ENCODE measurements at places on chromosomes 7 and 10.

DNA sequence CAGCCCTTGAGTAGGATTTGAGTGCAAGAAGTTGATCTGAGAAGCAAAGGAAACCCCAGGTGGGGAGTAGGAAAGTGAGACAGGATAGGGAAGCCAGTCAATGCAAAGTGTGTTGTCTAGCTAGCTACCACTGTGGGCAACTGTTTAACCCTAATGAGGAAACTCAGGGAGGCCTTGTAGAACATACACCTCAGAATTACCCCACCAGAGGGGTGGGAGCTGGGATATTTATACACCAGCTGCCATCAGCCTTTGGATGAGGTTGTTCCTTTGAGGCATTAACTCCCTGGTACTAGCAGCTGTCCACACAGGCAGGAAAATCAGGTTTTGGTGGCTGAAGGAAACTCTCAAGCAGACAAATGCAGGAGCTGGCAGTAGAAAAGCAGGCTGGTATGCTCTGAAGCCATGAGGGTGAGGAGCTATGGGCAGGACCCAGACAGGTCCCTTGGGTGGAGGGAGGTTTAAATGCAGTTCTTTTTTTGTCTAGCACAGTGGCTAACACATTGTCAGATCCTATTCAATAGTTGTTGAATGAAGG is 60.1 kb upstream of the ARID5B start:
- DNase-seq: no peak

GRCh38 chr7:84328571-84328970 is 134.0 kb upstream of the SEMA3A start:
- no peak for DNase-seq

DNA sequence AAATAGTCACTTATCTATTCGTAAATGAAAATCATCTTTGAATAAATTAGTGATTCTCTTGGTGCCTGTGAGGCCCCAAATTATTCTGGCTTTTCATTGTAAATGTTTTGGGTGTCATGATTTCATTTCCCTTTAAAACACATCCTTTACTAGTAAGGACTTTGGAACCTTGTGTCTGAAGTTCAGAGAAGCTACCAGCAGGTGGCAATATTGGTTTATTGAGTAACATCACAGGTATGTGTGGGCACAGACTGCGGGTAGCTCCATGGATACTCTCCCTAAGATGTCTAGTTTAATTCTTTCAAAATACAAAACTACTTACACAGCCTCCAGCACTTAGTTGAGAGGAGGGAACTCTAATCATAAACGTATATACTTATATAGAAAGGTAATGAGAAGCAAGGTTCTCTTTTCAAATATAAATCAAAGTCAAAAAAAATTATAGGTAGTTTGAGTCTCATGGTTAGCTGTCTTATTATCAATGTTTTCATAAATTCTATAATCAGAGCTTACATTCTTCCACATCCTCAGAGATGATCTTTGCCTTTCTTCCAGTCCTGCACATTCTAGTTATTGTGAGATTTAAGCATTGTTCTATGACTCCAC is 449.6 kb downstream of the GRM8 start:
- peak; percentile 89 for DNase-seq

- no peak for DNase-seq
Measured at GRCh38 chr7:50184271-50184990, 91.4 kb upstream of the ZPBP start.

DNA sequence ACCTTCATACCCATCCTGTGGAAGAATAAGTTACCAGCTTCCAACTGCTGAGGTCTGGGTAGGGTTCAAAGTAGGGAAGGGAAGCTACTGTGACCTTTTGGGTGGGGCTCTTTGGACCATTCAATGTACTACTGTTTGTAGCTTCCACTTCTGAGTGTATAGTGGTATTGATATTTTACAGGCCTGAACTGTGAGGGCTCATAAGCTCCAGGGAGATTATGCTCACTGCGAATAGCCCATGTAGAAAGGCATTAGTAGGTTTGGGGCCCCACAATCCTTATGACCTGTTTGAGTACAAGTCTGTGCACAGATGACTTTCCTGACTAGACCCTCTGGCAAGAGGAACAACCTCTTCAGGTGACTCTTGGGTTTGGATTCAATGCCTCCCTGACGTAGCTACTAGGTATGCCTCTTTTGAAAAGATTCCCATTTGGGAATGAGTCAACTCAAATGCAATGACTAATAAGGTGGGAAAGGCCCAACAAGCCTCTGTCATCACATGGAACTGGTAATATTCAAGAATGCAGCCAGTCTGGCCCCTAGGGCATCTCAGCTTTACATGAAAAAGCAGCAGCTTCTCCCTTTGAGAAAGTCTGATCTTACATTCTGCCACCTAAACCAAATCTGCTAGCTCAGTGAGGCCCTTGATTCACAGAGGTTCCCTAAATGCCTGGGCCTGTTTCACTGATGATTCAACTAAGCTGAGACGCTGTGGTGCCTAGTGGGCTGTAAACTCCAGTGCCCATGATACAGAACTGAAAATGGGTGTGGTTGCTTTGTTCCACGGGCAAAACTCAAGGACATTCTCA is 79.8 kb downstream of the ABI1 start:
- no peak for DNase-seq

GRCh38 chr10:92074126-92074887 is 150.7 kb downstream of the BTAF1 start:
- peak; percentile 46 for DNase-seq

GRCh38 chr7:128734890-128735289 is 4.3 kb upstream of the CALU start:
- DNase-seq: no peak

All from MM.1S (cell line).